SJSA1 (cell line): ENCODE measurements at places on chromosomes 7 and 10. TPM values are rescaled to one million over a fixed set of nuclear protein-coding genes. Genes with fewer than 3 reads are reported as not detected.
A peak's percentile ranks its signal among the peaks of the same experiment; 100 is the strongest.

DNA sequence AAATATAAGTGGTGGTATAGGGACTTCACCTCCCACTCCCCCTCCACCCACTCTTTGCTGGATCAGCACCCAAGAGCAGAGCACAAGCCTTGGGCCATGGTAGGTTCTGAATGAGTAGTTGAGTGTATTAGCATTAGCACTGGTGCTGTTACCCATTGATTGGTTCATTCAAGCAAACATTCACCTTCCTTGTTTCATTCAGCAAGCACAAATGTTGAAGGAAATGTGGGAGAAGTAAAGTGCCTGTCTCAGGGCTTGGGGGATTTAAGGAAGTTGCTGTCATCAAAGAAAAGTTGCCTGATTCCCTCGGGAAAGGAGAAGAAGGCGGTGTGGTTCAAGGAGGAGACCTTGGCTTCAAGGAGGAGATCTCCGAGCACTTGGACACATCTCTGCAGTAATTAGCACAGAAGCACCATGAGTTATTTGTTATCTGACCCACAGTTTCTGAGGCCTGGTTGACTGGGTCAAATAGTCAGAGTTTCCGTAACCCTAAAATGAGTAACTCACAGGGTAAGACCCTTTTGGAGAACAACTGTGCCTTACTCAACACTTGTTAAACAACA, 17.3 kb downstream of the IL2RA start:
- no peak overlapping the region for H3K4me3 ChIP-seq
- no peak for DNase-seq
- no peak overlapping the region for H3K27ac ChIP-seq

GRCh38 chr10:129790715-129791446, 173.2 kb downstream of the EBF3 start:
- H3K27me3 ChIP-seq, result no peaks in the 10 kb centered on the region
- no peaks in the 10 kb centered on the region for H3K4me1 ChIP-seq
- H3K4me3 ChIP-seq, result no peak overlapping the region
- H3K27ac ChIP-seq, result no peak overlapping the region
- no peaks in the 10 kb centered on the region for H3K36me3 ChIP-seq

DNA sequence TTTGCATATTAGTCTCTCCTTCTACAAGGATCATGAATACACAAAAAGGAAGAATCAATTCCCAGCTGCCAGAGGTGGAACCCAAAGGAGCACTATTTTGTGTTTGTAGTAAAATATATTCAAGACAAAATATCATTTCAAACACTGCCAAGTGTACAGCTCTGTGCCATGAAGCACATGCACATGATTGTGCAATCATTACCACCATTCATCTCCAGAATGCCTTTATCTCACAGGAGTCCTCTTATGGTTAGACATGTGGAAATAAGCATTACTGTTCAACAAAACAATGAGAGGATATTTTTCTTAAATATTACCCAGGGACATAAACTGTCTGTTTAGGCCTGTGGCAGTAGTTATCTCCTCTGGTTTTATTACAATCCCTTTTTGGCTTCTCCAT, 151.4 kb upstream of the PPP1R3A start:
- no peaks in the 10 kb centered on the region for H3K36me3 ChIP-seq
- H3K27ac ChIP-seq, result no peak overlapping the region
- H3K4me1 ChIP-seq, result no peaks in the 10 kb centered on the region
- no peak for DNase-seq

- peak; percentile 93 for DNase-seq
- H3K36me3 ChIP-seq, result no peaks in the 10 kb centered on the region
- H3K27ac ChIP-seq, result peak overlapping the region; percentile 76
- H3K4me1 ChIP-seq, result peaks cover 54% of the 10 kb centered on the region
- H3K27me3 ChIP-seq, result no peaks in the 10 kb centered on the region
Observed at GRCh38 chr7:130363026-130363847, 17.1 kb upstream of the CPA1 start.

- peak within 1 kb of the TSS; percentile 40 for H3K4me3 ChIP-seq
- H3K27ac ChIP-seq, result peak within 1 kb of the TSS; percentile 71
- H3K27me3 ChIP-seq, result no peaks in the 10 kb centered on the region
- no peak for DNase-seq
Observed at GRCh38 chr10:89301721-89302445, at the start of gene IFIT2. Gene IFIT2, plus strand, starts transcription at chr10:89302046. Its CDS starts 78 bp downstream, at chr10:89302124.

DNA sequence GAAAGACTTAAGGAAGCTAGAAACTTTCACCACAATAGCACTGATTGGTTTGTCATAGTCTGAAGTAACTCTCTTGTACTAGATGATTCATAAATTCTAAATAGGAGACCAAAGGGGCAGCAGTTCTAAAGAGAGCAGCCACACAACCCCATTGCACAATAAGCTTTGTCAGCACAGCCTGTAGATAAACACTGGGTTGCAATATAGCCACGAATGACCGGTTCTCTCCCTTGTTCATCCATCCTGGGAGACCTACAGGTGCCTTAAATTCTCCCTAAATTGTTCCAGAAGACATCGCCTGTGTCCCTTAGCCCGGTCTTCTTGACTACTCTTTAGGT, 167.0 kb downstream of the SNX13 start:
- no peaks in the 10 kb centered on the region for H3K36me3 ChIP-seq
- no peak overlapping the region for H3K4me3 ChIP-seq
- no peak overlapping the region for H3K27ac ChIP-seq
- no peak for DNase-seq
- H3K27me3 ChIP-seq, result peaks cover 3% of the 10 kb centered on the region; the same call in 1 of the 2 replicates

The CH25H gene
- total RNA-seq, result 0.55 TPM in 1 of 2 replicates, not detected in the other

The CAMK1D gene
- total RNA-seq, result 3.8 and 3.9 TPM in 2 replicates

The CACUL1 gene
- 19.9 and 26.6 TPM in 2 replicates for total RNA-seq
